ENCODE measurements at places on chromosomes 2 and 18.

DNA sequence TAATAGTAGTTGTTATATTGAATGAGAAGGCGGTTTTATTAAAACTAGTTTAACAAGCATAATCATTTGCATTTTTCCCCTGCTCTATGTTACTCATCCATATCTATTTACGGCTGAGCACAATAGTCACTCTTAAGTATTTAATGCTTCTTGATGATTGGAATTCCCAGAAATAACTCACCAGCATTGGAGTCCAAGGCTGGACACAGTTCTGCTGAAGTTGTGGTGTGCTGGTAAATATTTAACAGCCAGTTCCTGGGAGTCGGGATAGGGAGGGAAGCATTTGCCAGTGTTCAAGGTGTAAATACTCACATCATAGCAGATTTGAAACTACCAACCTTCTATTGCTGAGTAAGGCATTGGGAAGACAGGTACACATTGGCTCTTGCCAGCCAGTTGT is 315.1 kb downstream of the MTX2 start:
- peak; percentile 38 for DNase-seq

DNA sequence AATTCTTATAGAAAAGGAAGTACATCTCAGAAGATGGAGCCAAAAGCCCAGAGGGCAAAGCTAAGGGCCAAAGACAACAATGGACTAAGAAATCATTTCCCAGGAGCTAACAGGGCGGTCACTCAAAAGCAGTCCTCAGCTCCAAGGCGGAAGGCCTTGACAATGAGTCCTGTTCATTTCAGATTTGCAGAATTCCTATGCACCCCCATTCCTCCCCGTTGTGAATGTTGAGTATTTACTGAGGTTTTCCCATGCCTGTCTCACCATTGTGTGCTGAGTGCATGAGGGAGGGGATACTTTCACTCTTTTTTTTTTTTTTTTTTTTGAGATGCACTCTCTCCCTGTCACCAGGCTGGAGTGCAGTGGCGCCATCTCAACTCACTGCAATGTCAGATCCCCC is 18.8 kb upstream of the DTNB start:
- peak; percentile 58 for DNase-seq

DNA sequence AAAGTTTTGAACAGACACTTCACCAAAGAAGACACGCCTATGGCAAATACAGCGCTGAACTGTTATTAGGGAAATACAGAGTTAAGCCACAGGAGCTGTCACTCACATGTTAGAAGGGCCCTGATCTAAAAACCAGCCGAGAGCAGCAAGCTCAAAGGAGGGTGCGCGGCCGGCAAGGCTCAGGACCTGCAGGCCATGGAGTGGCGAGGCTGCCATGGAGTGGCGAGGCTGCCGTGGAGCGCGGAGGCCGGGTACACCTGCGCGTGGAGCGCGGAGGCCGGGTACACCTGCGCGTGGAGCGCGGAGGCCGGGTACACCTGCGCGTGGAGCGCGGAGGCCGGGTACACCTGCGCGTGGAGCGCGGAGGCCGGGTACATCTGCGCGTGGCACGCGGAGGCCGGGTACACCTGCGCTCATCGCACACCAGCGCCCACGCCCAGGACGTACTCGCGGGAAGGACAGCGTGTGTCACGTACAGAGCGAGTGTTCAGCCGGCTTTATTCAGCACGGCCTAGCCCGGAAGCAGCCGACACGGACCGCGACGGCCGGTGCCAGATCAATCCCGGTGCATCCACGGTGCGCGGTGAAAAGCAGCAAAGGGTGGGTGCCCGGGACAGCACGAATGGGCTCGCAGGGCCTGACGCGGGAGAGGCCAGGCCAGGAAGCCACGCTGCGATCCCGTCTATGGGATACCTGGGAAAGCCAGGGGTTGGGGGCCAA is 68.8 kb downstream of the SLC66A2 start:
- DNase-seq, result no peak

DNA sequence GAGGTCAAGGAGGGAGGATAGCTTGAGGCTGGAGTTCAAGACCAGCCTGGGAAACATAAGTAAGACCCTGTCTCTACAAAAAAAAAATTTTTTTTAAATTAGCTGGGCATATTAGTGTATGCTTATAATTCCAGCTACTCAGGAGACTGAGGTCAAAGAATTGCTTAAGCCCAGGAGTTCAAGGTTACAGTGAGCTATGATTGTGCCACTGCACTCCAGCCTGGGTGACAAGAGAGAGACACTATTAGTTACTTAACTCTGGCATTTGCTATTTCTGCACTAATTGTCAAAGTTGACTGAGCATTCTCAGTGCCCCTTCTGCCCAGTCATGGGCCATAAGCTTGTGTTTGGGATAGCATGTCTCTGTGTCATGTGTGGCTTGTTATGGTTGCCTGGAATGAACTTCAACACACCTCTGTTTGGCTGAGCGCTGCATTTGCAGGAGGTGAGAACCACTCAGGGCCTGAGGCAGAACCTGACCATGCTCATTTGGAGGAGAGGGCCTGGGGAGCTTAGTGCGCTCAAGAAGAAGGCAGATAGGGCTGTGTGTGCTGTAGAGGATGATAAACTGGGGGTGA is 77.7 kb downstream of the SH3RF3 start:
- DNase-seq, result no peak

- no peak for DNase-seq
Observed at GRCh38 chr2:110655701-110656100, 22.2 kb downstream of the BUB1 start.

Measured in Calu3 (cell line).